ENCODE measurements at places on chromosomes 1 and 21.

DNA sequence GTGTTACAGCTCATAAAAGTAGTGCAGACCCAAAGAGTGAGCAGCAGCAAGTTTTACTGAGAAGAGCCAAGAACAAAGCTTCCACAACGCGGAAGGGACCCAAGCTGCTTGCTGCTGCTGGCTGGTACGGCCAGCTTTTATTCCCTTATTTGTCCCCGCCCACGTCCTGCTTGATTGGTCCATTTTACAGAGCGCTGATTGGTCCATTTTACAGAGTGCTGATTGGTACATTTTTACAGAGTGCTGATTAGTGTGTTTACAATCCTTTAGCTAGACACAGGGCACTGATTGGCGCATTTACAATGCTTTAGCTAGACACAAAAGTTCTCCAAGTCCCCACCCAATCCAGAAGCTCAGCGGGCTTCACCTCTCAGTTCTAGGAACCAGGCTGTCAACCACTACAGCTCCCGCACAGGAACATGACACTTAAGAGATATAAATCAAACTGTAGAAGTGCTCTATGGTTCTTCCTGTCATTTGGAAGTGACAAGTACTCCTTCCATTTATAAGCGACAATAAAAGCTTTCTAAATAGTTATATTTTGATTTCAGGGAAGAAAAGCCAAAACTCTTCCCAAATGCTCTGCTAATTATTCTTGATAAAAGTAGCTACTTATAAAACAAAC is 28.5 kb downstream of the RNF115 start:
- no peak for DNase-seq

- DNase-seq: no peak
Observed at GRCh38 chr1:230819976-230820375, 48.3 kb downstream of the C1orf198 start.

GRCh38 chr1:151197863-151198253 is 494 bp upstream of the PIP5K1A start:
- DNase-seq: no peak

DNA sequence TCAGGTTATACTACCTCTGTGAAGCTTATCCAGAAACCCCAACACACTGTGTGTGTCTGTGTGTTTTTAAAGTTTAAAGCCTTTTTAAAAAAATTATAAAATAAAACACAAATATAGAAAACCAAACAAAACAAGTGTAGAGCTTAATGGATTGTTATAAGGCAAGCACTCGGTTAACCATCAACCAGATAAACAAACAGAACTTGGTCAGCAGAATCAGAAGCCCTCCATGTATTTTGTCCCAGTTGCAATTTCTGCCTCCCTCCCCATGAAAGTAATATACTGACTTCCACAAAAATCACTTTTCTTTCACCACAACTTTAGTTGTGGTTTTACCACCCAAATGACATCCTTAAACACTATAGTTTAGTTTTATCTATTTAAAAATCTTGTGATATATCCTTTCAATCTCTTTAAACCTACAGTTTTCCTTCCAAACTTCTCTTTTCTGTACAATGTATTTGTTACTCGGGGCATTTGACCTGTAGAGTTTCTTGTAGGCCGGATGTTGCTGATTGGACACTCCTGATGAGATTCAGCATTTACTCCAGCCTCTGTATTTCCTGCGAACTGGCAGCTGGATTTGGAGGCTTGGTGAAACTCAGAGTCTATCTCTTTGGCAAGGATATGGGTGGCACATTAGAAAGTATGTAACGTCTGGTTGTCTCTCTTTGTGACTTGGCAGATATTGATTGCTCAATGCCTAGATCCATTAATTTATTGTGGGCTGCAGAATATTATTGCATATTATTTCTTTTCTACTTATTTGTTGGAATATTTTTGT is 8.6 kb downstream of the PAPPA2 start:
- no peak for DNase-seq

DNA sequence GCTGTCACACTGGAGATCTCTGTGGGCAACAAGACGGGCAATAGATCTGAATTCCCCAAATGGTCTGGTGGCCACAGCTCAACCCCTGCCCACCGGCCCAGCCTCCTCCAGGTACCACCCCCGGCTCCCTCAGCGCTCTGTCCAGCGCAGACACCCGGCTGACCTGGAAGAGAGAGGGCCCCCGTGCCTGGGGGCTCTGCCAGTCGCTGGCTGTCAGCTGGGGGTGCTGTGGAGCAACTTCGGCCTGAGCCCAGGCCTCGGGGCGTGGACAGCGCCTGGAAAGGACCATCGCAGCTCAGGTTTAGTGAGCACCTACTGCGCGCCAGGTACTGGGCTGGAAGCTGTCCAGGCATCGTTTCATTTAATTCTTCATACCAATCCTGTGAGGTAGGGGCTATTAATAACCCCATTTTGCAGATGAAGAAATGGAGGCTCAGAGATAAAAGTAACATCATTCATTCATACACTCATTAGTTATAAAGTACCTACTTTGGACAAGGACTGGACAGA is 51.0 kb downstream of the AHDC1 start:
- DNase-seq: no peak

DNA sequence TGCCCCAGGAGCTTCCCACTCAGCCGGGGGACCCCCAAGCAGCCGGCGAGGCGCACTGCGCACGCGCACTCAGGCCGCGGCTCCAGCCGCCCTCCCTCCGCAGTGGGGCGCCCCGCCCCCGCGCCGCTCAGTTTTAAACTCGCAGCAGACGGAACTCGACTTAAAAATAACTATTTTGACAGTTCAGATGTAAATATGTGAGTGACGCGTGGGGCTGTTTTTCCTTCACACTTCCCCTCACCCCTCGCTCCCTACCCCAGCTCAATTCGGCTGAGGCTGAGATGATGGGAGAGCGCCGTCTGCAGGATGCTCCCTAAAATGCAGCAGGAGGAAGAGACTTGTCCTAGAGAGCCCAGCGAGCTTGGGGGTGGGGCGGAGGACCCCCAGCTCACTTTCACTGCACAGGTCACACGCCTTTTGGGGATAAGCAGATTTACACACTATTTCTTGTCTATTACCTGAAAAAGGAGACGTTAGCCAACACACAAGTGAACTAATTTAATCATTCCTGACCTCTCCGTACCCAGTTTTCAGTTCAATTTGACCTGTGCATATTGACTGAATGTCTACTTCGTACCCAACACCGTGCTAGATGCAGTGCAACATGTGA is 8.9 kb upstream of the LEMD1 start:
- DNase-seq: no peak

DNA sequence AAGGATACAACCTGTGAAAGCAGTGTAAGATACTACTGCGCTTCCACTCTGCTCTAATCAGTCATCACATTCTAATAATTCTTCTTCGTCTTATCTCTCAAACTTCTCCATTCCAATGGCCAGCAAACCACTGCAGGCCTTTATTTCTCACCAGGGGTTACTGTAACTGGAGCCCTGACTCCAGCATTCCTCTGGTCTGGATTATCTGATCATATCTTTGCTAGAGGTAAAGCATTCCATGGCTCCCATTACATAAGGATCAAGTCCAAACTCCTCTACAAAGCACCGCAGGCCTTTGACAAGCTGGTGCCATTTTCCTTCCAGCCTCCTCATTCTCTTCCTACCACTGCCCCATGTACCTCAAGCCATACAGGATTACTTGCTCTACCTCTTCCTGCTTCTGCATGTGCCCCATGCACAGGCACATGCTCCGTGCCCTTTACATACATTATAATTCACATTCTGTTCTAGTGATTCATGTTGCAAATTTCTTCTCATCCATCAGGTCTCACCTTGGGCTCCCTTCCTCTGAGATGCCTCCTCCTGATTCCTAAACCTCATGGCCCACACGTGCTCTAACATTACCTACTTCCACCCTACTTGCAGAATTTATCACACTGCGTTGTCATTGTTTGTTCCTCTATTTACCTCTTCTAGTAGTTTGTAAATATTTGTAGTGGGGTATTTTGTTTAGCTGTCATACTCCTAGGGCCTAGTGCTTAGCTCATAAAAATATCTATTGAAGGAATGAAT is 9.3 kb upstream of the SERBP1 start:
- DNase-seq: no peak

DNA sequence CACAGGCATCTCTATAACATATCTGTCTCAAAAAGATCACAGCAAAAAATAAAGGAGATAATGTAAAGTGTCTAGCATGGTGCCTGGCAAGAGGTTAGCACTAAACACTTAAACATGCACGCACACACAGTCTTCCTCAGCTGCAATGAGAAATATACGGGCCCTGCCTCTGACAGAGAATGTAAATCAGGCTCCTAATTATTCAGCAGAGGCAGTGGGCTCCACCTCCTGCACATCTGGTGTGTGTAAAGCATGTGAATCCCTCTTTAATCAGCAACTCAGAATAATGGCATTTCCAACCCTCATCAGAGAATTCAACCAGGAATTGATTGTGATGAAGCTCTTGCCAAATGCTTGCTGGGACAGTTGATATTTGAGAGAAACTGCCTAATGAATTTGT is 85.6 kb upstream of the KCNA3 start:
- DNase-seq: no peak

GRCh38 chr1:223653431-223653830 is 12.1 kb downstream of the CAPN8 start:
- DNase-seq: no peak

DNA sequence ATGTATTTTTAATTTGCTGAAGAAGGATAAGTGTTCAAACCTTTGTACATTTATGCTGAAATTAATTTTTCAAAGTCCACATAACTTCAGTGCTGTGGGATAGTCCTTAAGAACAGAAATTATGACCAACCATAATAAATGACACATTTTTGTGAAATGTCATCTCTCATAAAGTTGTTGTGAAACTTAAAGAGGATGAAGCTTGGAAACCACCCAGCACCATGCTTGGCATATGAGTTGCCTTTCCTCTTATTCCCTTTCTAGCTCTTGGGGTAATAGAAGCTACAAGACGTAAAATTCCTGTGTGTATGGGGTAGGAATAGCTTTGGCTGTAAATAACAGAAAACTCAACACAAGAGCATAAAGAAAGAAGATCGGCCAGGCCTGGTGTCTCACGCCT is 18.9 kb upstream of the USP24 start:
- DNase-seq: no peak

GRCh38 chr1:22184454-22184853 is 41.6 kb upstream of the WNT4 start:
- no peak for DNase-seq

GRCh38 chr1:3133686-3134085 is 64.7 kb downstream of the PRDM16 start:
- DNase-seq: no peak
